Fibroblast of pulmonary artery (primary cell): ENCODE measurements at places on chromosomes 13 and 19.

- DNase-seq, result no peak
These were observed 54.8 kb downstream of the GATAD2A start for GRCh38 chr19:19460258-19460731.

DNA sequence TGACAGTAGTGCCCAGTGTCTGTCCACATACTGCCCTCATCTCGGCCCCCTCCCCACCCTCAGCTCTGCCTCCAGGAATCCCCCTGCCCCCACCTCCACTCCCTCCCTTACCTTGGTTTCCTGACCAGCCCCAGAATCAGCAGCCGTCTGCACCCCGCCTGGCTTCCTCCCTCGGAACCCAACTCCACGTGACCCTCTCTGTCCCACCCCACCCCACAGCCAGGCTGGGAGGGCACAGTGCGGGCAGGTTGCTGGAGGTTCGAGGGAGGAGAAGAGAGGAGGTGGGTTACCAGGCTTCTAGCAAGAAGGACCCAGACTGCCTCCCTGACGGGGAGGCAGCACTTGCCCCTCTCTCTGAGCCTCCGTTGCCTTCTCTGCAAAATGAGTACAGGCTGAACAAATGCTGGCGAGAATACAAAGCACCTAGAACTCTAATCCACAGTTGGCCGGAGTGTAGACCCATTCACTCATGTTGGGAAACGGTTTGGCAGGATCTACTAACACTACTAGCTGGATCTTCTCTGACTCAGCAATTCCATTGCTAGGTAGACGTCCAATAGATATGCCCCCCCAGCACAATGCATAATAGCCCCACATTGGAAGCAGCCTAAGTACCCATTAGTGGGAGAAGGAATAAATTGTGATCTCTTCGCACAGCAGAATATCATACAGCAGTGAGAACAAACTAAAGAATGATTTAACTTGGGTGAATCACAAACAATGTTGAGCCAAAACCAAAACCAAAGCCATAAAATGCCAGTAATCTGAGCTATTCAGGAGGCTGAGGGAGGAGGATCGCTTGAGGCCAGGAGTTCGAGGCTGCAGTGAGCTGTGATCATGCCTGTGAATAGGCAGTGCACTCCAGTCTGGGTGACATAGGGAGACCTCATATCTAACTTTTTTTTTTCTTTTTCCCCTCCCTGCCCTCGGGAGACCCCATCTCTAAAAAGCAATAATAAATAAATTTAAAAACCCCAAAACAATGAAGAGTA is at the start of gene RASAL3:
RASAL3 (minus strand) TSS at position 151 of the 992 bp plus-strand sequence. CDS start 186 bp downstream, outside the sequence.
- peak; percentile 32 for DNase-seq

DNA sequence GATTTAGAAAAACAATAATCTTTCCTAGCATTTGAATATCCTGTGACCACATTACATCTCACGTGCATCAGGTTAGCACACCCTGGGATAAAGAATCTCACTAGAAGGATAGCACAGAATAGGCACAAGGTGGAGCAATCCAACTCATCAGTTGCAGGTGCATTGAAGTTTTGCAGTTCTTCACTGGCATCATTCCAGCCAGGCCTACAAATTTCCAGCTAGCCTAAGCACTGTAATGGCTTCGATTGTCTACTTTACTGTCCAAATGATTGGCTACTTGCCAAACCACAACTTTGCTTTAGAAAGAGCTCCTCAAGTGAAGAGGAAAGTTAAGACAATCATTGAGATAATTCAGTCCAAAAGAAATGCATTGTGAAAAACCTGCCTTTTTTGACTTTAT is 89.5 kb downstream of the SPRY2 start:
- DNase-seq, result peak; percentile 82

DNA sequence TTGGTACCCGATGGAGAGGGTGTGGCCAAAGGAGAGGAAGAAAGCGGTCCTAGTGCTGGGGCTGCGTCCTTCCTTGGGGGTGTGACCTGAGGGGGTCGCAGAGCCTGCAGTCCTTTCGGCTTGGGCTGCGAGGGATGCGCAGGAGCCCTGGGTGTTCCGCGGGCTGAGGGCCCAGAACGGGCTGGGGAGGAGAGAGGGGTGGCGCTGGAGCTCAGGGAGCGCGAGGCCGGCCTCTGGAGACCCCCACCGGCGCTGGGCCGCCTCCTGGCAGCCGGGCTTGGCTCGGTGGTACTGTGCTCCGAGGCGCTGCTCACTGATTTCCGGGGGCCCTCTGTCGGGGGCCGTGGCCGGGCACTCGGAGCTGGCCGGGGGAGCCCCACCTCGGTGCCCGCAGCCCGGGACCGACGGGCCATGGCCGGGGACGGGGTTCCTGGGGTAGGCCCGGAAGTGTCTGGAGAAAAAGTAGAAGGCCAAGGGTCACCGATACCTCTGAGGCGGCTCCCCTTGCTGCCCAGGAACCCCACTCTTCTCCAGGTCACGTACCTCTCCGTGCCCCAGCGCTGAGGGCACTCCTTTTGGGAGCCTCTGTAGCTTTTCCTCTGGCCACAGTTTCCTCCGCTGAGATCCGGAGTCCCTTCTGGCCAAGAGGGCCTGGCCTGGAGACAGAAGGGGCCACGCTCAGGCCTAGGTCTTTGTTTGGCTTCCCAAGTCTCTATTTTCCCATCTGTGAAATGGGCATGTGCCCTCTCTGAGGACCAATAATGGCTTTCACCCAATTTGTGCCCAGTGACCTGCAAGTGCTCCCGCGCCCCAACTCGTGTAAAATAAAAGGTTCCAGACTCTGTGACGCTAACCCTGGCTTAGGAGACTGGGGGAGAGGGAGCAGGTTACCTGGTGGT is 1.6 kb downstream of the PRR36 start:
- DNase-seq, result no peak

DNA sequence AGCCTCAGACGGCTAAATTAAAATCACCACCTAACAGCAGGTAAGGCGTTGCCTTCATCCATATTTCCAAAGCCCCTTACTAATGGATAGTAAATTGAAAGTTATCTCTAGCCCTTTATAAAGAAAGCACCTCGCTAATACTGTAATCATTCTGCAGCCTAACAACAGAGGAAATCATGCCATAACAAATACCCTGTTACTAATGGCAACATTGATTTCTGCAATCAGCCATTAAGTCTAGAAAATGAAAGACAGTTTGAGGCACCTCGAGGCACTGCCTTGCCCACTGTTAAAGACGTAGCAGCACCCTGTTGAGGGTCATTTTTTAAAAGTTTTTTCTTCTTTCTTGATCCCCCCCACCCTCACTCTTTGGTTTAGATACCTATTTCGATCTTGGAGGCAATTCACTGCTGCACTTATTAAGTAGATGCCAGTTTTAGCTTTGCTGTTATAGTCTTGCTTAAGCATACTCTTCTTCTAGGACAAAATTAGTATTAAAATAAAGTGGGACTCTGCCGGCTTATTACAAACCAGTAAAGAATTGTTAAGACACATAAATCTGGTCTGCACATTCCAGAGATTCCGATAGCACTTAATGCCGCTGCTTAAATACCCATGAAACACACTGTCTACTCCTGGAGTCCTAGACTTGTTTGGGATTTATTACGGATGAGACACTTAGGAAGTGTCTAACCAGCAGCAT is 74.8 kb downstream of the ZNF536 start:
- DNase-seq, result no peak

DNA sequence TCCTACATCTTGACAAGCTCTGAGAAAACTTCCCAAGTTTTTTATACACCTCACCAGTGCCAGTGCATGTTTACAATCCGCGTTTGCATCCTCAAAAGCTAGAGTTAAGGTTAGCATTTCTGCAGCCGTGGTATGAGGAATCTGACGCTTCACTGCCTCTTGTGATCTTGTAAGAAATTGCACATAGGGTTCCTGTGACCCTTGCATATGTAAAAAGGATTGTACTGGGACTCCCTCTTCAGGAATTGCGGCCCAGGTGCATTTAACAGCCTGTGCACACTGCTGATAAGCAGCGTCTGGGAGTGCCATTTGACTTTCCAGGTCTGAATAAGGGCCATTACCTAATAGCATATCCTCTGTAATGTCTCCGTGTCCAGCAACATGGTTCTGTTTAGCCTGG is 15.3 kb downstream of the FPR3 start:
- peak; percentile 21 for DNase-seq

DNA sequence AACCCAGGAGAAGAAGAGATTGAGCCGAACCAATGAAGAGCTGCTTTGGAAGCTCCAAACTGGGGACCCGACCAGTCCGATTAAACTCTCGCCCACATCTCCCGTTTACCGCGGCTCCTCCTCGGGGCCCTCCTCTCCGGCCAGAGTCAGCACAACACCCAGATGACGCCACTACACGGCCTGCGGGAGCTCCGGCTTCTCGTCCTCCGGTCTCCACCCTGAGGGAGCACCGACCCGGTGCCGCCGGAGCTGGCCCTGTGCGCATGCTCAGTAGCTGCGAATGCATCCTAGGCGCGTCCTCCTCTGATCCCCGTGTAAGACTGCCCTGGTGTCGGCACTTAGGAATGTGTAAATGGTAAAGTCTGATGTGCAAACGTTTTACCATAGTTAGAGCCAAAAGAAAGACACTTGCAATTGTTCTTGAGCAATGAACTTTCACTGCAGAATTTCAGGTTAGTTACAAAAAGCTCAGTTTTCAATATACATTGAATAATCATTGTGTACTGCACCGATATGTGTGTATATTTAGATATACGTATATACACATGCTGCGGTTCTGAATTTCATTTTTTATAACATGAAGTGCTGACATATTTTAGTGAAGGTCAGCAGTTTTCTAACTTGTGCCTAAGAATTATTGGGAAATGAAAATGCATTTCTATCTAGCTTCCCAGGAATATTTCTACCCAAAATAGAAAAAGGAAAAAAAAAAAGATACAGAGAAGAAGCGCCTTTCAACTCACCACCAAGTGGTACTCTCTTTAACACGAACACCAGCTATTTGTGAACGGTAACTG is 92.2 kb downstream of the SLC7A1 start:
- DNase-seq, result no peak

DNA sequence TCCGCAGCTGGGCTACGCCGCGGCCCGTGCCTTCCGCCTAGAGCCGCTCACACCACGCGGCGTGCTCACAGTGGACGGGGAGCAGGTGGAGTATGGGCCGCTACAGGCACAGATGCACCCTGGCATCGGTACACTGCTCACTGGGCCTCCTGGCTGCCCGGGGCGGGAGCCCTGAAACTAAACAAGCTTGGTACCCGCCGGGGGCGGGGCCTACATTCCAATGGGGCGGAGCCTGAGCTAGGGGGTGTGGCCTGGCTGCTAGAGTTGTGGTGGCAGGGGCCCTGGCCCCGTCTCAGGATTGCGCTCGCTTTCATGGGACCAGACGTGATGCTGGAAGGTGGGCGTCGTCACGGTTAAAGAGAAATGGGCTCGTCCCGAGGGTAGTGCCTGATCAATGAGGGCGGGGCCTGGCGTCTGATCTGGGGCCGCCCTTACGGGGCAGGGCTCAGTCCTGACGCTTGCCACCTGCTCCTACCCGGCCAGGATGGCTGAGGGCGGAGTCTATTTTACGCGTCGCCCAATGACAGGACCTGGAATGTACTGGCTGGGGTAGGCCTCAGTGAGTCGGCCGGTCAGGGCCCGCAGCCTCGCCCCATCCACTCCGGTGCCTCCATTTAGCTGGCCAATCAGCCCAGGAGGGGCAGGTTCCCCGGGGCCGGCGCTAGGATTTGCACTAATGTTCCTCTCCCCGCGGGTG is 7.4 kb downstream of the DBP start:
- peak; percentile 78 for DNase-seq

DNA sequence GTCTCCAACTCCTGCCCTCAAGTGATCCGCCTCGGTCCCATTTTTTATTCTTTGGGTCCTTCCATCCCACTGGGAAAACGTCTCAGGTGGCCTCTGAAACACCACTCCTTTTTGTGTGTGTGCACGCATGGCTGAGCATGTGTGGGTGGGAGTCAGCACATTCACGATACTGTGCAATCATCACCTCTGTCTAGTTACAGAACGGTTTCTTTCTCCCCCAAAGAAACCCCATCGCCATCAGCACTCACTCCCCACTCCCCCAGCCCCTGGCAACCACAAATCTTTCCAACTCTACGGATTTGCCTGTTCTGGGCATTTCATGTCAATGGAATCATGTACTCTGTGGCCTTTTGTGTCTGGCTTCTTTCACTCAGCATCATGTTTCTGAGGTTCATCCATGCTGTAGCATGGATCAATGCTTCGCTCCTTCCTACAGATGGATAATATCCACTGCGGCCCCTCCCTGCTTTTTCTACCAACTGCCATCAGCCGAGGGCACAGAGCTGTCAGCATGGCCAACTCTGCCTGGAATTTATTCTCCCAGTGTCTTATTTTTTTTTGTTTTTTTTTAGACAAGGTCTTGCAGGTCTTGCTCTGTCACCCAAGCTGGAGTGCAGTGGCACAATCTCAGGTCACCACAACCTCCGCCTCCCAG is 9.7 kb downstream of the F2RL3 start:
- DNase-seq, result no peak

GRCh38 chr19:50358483-50359327 is 6.7 kb downstream of the NAPSA start:
- peak; percentile 56 for DNase-seq

GRCh38 chr13:57212989-57213388 is 46.0 kb downstream of the PRR20E start:
- no peak for DNase-seq

GRCh38 chr19:17081672-17082630 is 6.4 kb downstream of the MYO9B start:
- no peak for DNase-seq

DNA sequence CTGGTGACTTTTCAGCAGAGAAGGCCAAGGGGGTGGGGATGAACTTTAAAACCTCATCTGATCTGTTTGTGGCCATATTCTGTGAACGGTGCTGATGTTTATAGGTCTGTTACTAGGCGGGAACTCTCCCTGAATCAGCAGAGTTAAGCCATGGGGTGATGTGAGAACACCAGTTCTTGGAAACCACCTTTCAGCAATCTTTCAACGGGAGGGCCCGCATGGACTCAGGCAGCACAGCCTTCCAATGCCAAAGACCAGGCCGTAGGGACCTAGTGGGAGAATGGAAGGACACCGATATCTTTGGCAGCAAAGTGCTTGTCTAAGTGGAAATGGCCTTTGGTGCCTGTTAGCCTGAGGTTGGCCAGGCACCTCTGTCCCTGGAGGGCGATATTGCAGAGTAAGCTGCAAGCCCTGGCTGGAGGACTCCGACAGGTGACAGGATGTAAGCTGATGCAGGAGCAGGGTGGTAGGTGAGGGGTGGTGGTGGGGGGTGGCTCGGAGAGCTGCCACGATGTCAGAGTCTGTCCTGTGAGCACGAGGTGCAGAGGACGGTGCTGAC is 57.0 kb downstream of the ERCC5 start:
- DNase-seq, result no peak

DNA sequence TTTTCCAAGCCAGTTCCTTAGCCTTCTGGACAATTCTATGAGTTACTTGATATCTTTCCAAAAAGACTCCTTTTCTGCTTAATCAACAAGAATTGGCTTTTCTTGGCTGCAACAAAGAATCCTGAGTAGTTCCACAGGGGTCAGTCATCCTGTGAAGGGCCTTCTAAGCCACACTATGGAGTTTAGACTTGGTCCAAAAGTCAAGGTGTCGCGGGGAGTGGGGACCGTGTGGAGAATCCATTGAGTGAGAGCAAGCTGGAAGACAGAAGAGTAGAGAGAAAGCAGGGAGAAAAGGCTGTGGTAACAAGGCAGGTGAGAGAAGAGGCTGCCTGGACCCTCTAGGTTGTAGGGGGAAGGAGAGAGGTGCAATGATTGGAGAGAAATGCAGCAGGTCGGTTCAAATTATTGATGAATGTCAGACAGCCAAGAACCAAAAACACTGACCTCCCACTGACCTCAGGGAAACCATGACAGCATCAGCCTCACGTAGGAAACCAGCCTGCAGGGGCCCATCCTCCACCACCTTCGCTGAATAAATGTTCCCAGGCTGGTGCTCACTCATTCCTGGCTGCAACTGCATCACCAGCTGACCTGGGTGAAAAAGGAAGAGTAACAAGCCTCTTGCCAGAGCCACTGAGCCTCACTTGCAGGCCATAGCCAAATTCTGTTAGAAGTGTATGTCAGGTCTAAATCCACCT is 7.1 kb upstream of the IFT88 start:
- DNase-seq, result no peak
